SK-N-SH treated with all-trans-retinoic acid at 6 μM for 48 hours (cell line): ENCODE measurements at places on chromosomes 12 and 14.

DNA sequence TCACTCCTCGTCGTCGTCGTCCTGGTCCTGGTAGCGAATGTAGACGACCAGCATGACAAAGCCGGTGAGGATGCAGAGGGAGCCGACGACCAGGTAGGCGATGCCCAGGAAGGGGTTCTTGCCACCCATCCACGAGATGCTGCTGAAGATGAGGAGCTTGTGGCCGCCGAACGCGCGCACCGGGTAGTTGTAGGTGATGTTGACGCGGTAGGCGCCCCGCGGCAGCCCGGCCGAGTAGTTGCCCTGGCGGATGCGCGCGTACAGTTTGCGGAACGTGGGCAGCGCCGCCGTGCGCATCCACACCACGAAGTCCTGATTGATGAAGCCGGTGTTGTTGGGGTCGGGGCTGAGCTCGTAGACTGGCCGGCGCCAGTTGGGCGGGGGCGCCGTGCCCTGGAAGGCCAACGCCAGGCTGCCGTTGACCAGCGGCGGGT lies 1.0 kb downstream of the TMEM30B start:
- no peak; the same call in 2 of the 3 replicates for ATAC-seq

GRCh38 chr14:95024380-95024779 lies 132.9 kb downstream of the DICER1 start:
- no peak for ATAC-seq

- ATAC-seq, result no peak
Observed at GRCh38 chr14:50362764-50363713, 33.6 kb downstream of the CDKL1 start.

DNA sequence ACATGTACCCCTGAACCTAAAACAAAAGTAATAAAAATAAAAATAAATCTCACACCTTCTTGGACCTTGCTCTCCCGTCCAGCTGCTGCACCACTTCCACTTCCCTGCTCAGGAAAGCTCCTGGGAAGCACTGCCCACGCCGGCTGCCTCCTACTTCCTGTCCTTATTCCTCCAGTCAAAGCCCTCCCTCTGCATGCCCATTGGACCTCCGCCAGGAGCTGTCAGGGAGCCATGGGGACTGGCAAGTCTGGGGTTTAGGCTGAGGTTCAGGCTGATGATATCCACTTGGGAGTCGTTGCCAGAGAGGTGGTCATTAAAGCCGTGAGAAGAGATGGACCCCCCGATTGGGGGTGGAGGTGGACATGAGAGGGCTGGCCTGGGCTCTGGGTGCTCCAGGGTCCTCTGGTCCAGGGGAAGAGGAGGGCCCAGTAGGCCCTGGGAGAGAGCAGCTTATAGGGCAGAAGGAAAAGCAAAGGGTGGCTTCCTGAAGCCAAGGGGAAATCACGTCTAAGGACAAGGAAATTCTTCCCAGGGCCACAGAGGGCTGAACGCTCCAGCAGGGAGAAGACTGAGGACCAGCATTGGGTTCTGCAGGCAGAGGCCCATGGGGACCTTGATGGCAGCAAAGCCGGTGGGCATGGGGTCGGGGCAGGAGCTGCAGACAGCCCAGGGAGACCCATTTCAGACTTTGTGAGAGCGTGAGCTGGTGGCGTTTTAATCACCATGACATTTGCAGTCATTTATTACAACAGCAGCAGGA lies 78.7 kb downstream of the FZD10 start:
- no peak for ATAC-seq

DNA sequence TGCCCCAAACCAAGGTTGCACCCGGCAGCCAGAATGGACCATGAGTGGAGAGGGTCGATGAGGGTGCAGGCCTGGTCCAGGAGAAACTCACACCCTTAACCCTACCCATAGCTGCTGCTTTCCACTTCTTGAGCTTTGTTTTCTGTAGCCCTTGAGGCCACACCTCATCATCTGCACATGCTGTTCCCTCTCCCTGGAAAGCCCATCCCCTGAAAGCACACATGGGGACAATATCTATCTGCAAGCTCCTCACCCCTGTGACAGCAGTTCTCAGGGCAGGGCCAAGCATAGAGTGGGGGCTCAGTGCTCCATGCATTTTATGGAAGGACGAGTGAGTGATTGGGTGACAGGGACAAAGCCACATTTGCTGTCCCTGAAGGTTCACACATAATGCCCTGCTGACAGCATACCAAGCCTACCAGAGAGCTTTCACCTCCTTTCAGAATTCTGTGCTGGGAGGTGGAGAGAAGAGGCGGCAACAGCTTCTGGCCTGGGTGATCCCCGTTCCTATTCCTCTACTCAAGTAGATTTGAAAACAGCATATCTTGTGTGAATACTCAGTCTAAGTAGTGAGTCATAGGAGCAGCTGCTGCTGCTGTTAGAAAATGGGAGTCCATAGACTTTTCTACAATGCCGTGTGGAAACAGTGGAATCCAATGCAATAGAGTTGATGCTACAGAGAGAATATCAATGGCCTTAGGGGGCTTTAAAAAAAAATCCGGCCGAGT lies 44.6 kb downstream of the SRGAP1 start:
- ATAC-seq, result peak; percentile 58; the same call in 2 of the 3 replicates

DNA sequence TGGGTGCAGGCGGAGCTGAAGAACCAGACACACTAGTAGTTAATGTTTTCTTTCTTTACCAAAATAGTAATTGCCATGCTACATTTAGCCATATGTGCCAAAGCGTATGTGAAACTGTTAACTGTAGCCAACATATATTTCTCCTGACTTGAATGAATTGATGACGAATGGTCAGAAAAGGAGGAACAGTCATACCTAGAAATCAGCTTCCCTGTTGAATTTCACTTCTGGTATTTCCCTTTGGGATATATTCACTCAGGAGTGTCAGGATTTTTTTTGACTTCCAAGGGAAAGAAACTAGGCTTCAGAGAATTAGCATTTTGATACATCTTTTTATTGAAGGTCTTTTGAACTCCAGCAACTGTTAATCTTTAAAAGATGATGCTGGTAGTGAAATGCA lies 87.0 kb downstream of the ERC1 start:
- ATAC-seq, result no peak

GRCh38 chr12:52582486-52582885 lies 8.8 kb upstream of the KRT74 start:
- ATAC-seq, result no peak

- ATAC-seq, result no peak
Observed at GRCh38 chr12:99901181-99901580, 83.6 kb downstream of the ANKS1B start.

GRCh38 chr14:55948399-55948798 lies 169.8 kb upstream of the PELI2 start:
- no peak for ATAC-seq

GRCh38 chr12:69751476-69751875 lies 12.8 kb downstream of the RAB3IP start:
- ATAC-seq, result no peak

GRCh38 chr14:89417465-89418225 lies 612 bp upstream of the FOXN3 start:
- peak; percentile 54 for ATAC-seq

DNA sequence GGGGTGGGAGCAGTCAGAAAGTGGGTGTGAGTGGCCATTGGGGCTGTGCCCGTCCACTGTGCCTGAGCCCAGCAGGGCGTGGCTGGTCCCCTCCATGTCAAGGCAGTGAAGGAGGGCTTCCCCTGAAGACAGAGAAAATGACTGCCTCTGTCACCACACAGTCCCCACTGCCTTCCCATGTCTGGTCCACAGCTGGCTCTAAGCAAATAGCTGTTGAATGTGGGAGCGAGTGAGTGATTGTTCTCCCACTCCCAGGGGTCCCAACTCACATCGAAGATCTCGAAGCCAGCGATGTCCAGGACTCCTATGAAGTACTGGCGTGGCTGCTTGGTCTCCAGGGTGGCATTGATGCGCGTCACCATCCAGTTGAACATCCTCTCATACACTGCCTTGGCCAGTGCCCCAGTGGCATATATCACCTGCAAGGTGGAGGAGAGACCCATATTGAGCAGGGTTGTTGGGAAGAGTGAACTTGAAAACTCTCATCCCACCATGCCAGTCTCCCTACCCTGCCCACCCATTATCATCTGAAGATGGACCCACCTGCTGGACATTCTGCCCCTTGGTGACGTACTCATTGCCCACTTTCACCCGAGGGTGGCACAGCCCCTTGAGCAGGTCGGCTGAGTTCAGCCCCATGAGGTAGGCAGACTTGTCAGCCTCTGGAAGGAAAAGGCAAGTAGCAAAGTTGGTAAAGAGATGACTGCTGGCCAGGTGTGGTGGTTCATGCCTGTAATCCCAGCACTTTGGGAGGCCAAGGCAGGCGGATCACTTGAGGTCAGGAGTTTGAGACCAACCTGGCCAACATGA lies 6.6 kb downstream of the MYH7 start:
- no peak for ATAC-seq

- ATAC-seq, result no peak
Observed at GRCh38 chr14:33576014-33576413, 374.9 kb downstream of the EGLN3 start.

GRCh38 chr12:84955298-84955697 lies 42.7 kb upstream of the SLC6A15 start:
- ATAC-seq, result no peak

- ATAC-seq, result peak; percentile 27; the same call in 1 of the 3 replicates
Observed at GRCh38 chr12:509500-509899, 49.8 kb downstream of the B4GALNT3 start.

DNA sequence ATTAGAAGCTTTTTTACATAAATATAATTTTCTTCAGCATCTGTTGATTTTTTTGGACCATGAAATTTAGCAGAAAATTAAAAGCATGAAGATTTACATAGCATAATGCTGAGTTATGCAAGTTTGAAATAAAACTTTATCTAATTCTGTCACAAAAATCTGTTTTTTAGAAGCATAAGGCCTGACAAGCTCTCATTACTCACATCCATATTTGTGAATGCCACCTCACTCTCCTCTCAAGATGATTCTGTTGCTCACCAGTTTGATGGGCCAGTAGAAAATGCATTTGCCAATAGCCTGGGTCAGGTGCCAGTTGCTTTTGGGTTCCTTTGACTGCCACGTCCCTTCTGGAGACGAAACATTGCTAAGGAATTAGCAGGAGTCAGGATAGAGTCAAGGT lies 181.5 kb upstream of the ATP2B1 start:
- ATAC-seq, result no peak

DNA sequence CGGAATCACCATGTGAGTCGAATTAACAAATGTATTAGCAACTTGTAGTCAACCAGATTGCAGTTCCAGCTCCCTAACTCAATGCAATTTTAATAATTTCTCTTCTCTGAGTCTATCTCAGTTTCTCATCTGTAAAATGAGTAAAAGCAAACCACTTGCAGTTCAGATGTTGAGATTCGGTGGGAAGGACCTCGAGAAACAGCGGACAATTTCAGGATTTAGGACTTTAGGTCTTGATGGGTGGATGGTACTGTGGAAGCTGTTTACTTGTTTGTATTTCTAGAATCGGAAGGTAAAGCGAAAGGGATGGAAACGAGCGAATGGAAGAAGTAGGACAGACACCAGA lies 510 bp upstream of the TTC8 start:
- peak; percentile 1 for ATAC-seq

DNA sequence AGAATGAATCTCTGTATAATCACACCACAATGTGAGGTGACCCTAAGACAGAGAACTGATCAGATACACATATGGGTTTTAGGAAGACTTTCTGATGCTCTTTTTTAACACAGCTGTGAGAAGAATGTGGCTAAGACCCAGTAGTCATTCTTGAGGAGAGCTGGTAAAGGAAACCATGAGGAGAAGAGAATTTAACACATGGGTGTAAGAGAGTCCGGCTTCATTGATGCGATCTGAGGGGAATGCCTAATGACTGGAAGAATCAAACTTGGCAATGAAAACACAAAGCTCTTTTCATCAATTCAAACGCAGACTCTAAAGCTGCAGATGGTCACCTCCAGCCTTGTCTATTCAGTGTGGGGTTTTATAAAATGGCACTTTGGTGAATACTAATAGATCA lies 79.3 kb downstream of the FOXA1 start:
- ATAC-seq, result no peak

DNA sequence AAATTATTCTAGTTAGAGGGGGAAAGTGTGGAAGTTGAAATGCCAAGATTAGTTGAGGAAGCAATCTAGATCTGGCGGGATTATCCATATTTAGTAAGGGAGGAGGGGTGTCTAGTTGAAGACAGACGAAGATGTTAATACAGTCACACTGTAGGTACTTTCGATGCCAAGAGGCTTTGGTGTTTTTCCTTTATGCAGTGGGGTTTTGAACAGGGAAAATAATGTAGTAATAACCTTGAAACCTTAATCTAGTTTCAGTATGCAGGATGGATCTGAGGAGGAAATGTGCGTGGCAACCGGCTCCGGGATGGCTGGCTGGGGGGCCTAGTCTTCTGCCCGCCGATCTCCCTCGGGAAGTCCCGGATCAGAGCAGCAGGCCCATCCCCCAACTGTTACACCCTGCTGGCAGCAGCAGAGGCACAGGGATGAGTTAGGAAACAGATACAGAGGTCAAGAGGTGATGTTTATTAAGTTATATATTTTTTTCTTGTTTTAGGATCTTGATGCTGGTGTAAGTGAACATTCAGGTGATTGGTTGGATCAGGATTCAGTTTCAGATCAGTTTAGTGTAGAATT lies 27.4 kb downstream of the MDM2 start:
- peak; percentile 31 for ATAC-seq

GRCh38 chr12:30985814-30986452 lies 59.4 kb downstream of the TSPAN11 start:
- ATAC-seq, result peak; percentile 94

GRCh38 chr12:55743406-55744339 lies 751 bp downstream of the GDF11 start:
- peak; percentile 58 for ATAC-seq

GRCh38 chr14:26293909-26294308 lies 303.9 kb downstream of the NOVA1 start:
- ATAC-seq, result no peak

DNA sequence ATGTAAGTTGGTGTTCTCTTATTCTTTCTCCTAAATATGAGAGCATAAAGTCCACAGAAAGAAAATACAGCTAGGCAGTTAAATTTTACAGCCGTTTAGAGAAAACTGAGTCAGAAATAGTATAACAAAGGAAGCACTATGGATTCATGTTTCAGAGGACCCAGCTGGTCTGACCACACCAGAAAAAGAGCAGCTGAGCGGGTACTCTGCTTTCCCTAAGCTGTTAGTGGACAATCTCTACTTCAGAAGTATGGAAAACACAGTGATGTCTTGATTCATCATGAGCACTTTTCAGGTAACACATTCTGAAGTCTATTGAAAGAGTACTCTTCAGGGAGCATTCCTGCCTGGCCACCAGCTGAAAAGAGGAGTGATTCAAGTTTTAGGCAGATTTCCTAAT lies 12.4 kb downstream of the PPM1H start:
- ATAC-seq, result no peak

GRCh38 chr12:24898185-24898584 lies 50.7 kb downstream of the BCAT1 start:
- no peak for ATAC-seq

DNA sequence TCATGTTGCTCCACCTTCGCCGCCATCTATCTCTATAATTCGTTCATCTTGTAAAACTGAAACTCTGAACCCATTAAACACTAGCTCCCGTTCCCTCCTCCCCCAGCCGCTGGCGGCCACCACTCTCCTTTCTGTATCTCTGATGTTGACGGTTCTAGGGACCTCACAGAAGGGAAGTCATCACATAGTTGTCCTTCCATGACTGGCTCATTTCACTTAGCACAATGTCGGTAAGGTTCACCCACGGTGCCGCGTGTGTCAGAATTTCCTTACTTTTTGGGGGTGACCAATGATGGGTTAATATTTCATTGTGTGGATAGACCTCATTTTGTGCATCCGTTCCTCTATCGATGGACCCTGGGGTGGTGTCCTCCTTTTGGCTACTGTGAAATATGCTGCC lies 2.0 kb upstream of the CACNA2D4 start:
- ATAC-seq, result no peak
